ENCODE measurements at places on chromosomes 4 and X.

DNA sequence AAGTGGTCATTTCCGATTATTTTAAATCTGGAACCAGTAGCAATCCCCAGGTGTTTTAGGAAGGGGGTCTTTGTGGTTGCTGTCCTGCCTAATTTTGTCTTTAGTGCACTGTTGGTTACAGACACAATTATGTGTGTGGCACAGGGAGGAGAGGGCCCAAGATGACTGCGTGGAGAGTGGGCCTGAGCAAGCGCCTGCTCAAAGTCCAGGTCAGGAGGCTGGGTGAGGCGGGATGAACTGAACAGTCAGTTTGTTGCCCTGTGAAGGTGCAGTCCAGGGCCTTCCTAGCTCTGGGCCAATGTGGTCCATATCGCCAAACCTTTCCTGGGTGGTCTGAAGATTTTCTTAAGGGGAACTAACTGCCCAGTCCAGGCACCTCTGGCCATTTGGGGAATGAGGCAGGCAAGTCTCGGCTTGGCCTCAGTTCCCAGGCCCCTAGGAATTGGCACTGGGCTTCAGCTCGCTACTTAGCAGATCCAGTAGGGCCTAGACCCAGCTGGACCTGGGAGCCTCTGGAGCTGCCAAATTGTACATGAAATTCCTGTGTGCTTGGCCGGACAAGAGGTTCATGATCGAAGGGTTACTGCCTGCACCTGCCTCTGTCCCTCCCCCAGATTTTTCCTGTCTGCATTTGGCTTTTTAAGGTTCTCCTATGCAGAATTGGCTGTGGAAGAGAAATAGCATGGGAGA lies 47.6 kb downstream of the ANAPC4 start:
- no peak for DNase-seq

GRCh38 chrX:116417214-116417613 lies 19.2 kb upstream of the SLC6A14 start:
- no peak for DNase-seq

DNA sequence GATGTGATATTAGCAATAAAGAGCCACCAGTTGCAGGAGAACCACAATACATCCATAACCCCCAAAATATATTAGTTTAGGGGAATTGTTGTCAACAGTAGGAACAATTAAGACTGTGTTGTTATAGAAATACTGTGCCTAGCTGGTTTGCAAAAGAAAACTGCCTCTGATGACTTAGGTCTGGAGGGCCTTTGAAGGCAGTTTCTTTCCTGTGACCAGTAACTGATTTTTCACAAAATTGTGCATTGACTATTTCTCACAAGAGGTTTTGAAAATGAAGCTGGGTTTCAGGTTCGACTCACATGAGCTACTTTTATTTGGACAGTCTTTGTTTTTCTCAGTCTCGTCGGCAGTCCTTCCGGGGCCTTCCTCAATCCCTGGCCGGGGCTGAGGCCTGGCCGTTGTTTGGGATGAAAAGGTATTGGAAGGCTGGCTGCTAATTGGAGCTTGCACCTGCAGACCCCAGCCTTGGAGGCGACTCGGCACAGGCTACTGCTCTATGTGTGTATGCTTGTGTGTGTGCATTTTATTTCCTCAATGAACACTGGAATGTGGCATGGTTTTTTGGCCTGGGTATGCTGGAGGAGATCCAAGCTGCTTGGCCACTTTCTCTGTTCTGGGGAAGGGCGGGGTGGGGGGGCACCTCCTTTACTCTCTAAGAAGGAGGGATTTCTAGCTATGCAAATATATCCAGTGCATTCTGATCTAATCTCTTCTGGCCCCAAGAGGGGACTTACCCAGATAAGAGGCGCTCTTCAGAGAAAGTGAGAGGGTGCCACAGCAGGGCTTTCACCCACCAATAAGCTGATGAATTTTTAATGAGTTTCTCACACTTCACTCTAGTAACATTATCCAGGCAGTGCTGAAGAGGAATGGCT lies 49.5 kb upstream of the LNX1 start:
- DNase-seq = no peak

GRCh38 chr4:16171831-16172230 lies 54.4 kb downstream of the TAPT1 start:
- DNase-seq = no peak

DNA sequence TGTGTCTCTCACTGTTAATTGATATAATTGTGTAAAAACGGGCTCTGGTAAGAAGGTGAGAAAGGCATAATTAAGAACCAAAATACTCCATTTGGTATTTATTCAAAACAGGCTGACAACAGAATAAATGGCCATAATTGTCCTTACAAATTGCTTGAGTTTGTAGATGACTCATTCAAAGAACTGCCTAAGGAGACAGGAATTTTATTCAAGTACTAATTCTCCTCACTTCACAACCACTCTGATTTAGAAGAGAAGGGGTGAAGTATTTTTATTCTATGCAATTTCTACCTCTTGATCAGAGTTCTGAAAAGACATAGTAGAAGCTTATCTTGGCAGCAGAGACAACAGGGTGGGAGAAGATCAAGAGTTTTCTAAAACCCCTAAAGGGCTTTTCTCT lies 43.1 kb downstream of the ATP11C start:
- DNase-seq = no peak

GRCh38 chrX:33183361-33183760 lies 28.0 kb downstream of the DMD start:
- DNase-seq = no peak

- no peak for DNase-seq
Observed at GRCh38 chrX:24219320-24219719, 69.8 kb downstream of the ZFX start.

- no peak for DNase-seq
Observed at GRCh38 chrX:21166272-21166982, 207.8 kb upstream of the CNKSR2 start.

DNA sequence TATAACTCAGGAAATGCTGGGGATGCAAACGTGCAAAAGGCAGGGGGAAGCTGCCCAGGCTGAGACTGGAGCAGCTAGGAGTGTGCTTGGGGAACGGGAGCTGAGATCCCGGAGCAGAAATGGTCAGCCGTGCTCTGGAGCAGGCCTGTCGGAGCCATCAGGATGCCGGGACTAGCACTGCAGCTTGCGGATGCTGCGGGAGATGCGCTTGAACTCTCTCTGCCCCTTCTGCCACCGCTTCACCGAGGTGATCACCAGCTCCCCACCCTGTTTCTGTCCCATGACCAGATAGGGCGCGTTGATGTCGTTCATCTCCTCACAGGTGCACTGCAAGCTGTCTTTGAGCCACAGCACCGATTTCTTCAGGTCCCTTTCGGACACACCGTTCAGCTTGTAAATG lies 7.6 kb downstream of the SFRP2 start:
- DNase-seq = no peak

DNA sequence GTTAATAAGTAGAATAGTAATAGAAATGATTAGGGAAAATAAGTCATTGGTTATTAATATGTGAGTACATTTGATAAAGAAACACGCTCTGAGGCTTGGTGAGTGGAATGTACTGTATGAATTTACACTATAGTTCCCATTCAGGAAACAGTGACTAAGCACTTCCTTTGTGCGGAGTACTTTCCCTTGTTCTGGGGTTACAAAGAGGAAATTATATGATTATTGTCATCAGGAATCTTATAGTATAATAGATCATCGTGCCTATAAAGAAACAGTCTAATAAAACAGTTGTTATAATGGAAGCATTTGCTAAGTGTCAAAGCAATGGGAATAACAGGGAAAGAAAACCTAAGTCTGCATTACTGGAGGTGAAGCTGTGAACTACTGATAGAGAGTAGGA lies 138.0 kb downstream of the RPA4 start:
- DNase-seq = no peak

DNA sequence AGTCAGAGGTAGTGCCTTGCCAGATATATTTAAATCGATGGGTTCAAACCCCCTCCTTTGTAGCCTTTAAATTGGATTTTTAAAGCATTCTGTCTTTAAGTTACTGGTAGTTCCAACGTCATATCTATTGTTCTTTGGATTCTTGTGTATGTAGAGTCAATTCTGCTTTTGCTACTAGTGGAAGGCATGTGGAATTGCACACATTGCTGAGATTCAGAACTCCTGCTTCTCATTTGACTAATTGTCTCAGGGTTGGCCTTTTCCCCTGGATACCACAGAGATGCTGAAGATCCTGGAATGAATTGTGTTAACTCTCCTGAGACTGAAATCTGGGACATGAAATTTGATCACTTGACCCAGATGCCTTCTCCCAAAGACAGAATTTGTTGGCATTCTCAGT lies 328.3 kb upstream of the RPS6KA3 start:
- no peak for DNase-seq

Data from 8988T (cell line).